Suprapubic skin (tissue), 4 donors: ENCODE measurements at places on chromosomes 7 and 10. TPM values are rescaled to one million over a fixed set of nuclear protein-coding genes. Genes with fewer than 3 reads are reported as not detected.
A peak's percentile ranks its signal among the peaks of the same experiment; 100 is the strongest.

DNA sequence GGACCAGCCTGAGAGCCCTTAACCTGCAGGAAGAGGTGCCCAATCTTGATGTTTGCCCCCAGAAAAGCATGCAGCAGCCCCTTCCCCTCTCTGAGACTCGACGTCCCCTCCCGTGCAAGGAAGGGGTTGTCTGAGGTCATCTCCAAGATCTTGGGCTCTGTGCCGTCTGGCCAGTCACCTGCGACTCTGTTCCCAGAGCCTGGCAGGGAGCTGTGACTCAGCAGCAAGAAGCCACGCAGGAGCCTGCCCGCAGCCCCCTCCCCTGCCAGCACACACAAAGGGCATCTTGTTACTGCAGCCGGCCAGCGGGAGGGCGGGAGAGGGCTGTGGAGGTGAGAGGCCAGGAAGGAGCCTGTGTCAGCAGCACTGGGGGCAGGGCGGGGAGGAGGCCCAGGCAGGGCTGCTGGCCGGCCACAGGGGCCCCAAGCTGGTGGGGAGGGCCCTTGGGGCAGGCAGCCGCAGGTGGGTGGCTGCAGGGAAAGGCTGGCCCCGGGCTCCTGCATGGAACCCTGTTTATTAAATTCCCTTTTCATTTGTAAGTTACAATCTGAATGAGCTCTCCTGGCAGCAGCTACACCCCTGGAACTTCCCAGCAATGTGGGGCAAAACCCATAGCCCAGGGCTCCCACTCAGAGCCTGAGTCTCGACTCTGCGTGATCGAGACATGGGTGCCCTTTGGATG lies 103.7 kb upstream of the ZMIZ1 start:
- no peak for DNase-seq

NCF1 gene
- not detected for total RNA-seq

DNA sequence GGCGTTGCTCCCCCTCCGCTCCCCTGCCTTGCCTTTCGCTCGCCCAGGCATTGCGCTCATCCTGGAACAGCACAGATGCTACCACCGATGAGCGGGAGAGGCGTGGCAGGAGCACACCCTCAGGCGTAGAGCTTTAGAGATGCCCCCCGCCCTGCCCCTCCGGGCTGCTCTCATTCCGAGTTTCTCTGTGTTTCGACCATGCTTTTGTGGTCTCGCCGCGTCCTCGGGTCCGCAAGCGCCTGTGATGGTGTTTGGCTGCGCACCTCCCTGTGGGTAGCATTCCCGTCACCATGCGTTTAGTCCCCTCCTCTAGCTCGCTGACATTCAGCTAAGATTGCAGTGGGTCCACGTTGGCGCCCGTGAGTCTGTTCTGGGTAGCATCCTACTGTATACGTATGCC lies 18.7 kb downstream of the NOM1 start:
- DNase-seq: no peak

GRCh38 chr7:28718545-28718944 lies 239.6 kb downstream of the TRIL start:
- DNase-seq: no peak

- DNase-seq: no peak
Measured at GRCh38 chr10:114810926-114811325, 10.7 kb upstream of the FHIP2A start.

DNA sequence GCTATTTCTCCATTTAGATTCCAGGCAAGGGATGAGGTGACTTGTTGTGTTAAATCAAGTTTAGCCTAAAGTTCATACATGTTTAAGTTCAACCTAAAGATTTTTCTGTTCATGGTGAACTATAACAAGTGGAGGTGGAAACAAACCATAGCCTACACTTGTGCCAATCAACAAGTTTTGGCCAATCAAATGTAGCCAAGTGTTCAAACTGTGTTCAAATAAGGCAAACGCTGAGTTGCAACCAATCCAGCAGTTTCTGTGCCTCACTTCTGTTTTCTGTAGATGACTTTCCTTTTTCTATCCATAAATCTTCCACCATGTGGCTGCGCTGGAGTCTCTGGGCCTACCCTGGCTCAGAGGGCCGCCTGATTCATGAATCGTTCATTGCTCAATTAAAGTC lies 4.5 kb upstream of the VOPP1 start:
- no peak for DNase-seq

DNA sequence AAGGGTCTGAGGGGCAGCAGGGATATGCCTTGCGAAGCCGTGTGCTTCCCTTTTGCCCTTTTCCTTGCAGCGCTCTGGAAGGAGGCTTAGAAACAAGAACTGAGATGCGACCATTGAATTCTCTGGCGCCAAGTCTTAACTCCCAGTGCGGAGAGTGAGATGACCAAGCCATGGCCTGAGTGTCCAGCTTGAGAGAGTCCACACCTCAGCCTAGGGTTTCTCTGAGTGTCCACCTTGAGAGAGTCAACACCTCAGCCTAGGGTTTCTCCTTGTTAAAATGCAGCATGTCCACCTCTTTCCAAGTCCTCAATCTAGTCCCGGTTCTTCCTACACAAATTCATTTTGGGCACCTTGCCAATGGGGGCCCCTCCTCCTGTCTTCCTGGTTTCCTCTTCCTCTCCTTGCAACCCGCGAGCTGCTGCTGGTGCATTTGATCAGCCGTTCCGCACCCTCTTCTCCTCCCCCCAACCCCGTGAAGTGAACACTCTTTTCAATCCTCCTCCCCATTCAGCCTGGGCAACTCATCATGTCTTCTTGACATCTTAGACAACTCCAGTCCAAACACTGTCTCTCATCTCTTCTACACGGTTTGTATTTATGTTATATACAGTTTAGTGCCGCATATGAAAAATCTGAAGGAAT lies 178.2 kb upstream of the PITRM1 start:
- DNase-seq: no peak

GRCh38 chr7:140014123-140014522 lies 48.6 kb downstream of the PARP12 start:
- peak; percentile 18 for DNase-seq

- DNase-seq: no peak
Measured at GRCh38 chr10:17005621-17006566, 123.7 kb downstream of the CUBN start.

DNA sequence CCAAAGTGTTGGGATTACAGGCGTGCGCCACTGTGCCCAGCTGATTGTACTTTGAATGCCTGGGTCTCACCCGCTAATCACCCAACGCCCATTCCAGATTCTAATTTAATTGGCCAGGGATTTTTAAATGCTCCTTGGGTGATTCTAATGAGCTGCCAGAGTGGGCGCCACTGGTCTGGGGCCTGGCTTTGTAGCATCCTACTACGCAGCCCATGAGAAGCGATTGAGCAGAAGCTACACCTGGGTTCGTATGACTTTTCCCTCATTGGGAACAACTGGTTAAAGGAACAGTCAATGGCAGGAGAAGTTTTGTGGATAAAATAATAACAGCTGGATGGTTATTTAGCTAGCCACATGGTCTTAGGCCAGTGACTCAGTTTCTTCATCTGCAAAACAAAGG lies 108.0 kb downstream of the SPAG6 start:
- DNase-seq: no peak

- no peak for DNase-seq
Measured at GRCh38 chr7:70855373-70855772, 276.6 kb upstream of the GALNT17 start.

- no peak for DNase-seq
Measured at GRCh38 chr10:2340831-2341647, 603.7 kb upstream of the ADARB2 start.

KLHL7 gene
- total RNA-seq: 27.2 TPM

DNA sequence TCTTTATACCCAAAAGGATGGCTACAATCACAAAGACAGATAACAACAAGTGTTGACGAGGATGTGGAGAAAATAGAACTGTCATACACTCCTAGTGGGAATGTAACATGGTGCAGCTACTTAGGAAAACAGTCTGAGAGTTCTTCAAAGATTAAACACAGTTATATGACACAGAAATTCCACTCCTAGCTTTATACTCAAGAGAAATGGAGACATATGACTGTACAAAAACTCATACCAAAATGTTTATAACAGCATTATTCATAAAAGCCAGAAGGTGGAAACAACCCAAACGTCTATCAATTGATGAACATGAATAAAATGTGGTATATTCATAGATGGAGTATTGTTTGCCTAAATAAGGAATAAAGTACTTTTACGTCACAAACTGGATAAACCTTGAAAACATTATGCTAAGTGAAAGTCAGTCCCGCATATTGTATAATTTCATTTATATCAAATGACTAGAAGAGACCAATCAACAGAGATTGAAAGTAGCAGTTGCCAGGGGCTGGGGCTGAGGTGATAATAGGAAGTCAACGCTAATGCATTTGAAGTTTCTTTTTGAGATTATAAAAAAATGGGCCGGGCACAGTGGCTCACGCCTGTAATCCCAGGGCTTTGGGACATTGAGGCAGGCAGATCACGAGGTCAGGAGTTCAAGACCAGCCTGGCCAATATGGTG lies 61.6 kb upstream of the SRPK2 start:
- no peak for DNase-seq

DNA sequence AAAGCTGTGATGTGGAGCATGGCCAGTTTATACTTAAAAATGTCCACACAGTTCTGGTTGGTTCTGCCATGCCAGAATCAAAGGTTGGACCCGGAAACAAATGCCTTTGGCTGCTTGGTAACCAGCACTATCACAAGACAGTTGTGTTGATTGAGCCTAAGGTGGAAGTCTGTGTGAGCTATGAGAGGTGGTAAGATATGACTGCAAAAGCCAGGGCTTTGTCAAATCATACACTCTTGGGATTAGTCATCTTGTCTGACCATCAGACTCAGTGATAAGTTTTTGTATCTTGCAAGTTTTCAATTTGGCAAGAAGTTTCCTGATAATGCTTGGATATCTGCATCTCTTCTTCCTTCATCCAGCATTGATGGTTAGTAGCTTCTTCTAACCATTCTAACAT lies 35.5 kb downstream of the GPR141 start:
- no peak for DNase-seq

DNA sequence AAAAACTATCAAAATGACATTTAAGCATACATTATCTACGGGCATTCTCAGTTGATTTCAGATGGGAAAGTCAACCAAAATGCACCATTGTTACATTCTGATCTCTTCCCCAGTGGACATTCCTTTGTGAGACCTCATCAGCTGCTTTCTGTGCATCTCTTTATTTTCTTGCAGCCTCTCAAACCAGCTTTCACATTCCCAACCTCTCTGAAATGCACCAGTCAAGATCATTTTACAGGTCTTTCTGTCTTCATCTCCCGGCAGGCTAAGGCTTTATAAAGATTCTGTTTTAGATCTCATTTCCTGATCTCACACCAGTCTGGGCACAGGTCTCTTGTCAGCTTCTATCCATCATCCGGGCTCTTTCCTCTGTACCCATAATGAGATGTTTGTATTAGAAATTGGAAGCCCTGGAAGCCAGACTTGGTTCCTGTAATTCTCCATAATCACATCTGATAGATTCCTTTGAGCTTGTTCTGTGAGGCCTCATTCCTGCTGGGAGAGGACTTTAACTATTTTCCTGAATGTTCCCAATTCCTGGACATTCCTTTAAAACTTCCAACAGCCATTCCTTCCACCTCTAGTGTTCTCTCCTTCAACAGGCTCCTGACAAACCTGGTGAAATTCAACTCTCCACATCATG lies 44.3 kb upstream of the ARL4A start:
- DNase-seq: no peak

ZNF92 gene
- total RNA-seq: 9.6 TPM

NPY4R2 gene
- 1.3 TPM for total RNA-seq
